ENCODE measurements at places on chromosomes 13 and 19. TPM values are rescaled to one million over a fixed set of nuclear protein-coding genes. Genes with fewer than 3 reads are reported as not detected.
A peak's percentile ranks its signal among the peaks of the same experiment; 100 is the strongest.

DNA sequence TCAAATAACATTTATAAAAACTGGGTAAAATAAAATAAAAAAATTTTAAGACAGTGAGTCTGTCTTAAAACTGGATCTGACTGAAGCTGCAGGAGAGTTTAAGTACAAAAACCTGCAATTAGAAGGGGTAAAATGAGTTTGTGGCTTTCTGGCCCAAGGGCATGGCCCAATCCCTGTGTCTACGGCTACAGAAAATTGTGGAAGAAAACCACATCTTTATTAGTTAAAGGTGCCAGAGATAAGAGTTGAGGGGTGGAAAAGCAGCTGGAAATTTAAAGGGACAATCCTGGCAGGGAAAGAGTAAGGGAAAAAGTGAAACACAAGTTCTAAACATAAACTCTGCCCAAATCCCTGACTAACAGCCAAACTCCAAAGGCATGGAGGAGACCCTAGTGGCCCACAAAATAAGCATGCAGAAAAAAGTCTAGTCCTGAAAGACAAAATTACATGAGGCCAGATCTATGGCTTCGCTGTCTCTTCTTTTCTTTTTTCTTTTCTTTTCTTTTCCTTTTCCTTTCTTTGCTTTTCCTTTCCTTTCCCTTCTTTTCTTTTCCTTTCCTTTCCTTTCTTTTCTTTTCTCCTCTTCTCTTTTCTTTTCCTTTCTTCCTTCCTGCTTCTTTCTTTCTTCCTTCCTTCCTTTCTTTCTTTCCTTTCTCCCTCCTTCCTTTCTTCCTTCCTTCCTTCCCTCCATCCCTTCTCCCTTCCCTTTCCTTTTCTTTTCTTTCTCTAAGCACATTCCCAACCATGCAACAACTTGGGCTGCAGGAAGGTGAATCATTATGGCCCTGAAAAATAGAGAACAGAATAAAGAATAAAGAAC lies 23.5 kb upstream of the DLEU7 start:
- DNase-seq: no peak

DNA sequence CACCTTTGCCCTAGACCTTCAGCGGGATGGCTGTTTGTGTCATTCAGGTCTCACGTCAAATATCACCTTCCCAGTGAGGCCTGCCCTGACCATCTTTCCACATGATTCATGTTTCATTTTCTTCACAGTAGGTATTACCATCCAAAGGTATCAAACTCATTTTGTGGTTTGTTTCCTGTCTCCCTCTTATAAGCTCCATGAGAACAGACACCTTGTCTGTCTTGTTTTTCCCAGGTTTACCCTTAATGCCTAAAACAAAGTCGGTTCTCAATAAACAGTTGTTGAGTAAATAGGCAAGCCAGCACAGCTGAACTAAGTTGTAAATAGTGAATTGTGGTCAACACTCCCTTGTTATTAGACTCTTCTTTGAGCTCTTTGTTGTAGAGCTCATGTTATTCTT lies 122.6 kb upstream of the GJB6 start:
- DNase-seq: no peak

GRCh38 chr13:47175172-47175866 lies 278.5 kb upstream of the HTR2A start:
- no peak for DNase-seq

DNA sequence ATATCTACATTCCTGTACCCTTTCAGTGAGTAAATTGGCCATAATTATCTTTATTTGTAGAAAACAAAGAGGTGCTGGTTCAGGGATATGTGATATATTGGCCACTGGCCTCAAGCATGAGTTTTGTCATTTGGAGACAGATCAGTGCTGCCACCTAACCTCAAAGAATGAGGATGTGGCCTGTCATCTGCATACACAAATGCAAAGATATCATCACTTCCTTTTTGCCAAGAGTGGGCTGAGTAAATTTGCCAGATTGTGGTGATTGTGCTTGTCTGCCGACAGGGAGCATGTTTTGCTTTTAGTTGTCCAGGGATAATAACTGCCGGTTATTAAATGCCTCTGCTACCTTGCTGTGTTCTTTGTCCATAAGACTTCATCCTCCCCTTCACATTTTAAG lies 44.2 kb downstream of the WASF3 start:
- peak; percentile 79 for DNase-seq

DNA sequence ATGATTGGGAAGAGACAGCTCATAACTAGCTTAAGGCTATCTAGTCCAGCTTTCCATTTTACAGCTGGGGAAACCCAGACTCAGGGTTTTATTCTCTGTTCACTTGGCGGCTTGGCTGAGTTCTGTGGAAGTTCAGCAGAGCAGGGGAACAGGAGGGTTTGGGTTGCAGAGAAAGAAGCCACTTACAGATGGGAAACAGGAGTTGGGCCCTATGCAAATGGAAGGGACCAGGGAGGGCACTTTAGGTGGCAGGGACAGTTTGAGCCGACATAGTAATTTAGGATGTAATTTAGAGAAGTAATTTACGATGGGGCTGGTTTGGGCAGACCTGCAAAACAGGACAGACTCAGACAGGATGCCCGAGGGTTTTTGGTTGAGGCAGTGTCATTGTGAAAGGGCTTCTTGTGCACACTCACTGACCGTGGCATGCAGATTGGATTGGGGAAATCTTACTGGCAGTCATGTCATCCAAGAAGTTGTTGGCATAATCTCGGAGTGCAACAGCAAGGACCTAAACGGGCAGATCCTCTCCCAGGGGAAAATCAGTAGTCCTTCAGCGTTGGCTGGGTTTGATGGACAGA lies 47.3 kb upstream of the GPR183 start:
- no peak for DNase-seq

GRCh38 chr19:14979476-14980255 lies at the start of gene SLC1A6:
SLC1A6 (minus strand) TSS chr19:14979864; CDS start chr19:14972910, 6,954 bp downstream.
- no peak for DNase-seq

GRCh38 chr13:28131646-28132045 lies 6.7 kb upstream of the PAN3 start:
- no peak for DNase-seq

DNA sequence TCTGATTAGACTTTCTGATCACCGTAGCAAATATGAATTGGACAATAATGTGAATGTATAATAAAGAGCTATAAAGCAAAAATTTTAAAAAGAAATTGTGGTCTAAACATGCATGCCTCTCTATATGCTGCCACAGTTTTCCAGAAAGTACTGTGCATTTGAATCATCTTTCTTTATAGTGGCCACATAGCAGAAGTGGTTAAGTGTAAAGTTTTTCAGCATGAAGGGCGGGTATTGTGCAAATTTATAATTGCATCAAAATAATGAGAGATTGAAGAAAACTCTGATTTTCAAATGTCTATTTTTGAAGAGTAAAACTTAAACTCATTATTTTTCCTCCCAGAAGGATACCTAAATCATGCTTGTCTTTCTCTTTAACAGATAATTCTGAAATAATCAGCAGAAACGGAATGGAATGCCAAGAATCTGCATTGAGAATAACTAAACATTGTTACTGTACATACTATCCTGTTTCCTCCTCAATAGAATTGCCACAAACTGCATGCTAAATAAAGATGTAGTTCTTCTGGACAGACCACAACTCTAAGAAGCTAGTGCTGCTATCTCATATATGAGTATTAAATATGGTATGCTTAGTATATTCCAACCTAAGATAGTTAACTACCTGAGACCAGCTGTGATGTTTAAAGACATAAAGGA lies 42.9 kb upstream of the RAP2A start:
- DNase-seq: no peak

Gene ONECUT3
- not detected for total RNA-seq

Gene CDC37
- 275 TPM for total RNA-seq

Gene ZNF613
- total RNA-seq: 4.4 TPM

- no peak for DNase-seq
Observed at GRCh38 chr19:23810496-23810895, 51.8 kb upstream of the ZNF681 start.

Gene GPALPP1
- total RNA-seq: 26.1 TPM

DNA sequence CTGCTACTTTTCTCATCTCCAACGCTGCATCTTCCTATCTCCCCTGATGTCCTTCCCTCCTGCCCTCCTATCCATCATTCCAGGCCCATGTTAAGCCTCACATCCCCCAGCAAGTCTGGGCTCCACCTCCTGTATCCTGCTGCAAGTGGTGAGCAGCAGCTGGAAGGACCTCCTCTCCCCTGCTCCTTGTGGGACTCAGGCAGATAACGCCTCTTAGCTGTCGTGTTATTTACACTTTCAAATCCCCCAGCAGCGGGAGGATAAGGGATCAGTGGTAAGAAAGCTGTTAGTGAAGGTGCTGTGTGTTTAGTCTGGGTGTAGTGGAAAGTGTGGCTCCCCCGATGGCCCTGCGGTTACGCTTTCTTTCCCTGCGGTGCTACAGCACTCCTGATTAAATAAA lies 211.9 kb downstream of the ZNF536 start:
- no peak for DNase-seq

GRCh38 chr13:32028711-32029110 lies 2.9 kb upstream of the FRY start:
- DNase-seq: no peak

Gene RXFP2
- total RNA-seq: not detected

Gene GJA3
- total RNA-seq: not detected

Gene SBK3
- total RNA-seq: 0.62 TPM

- DNase-seq: no peak
Observed at GRCh38 chr13:103284466-103284865, 218.2 kb upstream of the SLC10A2 start.

Gene TMPRSS9
- total RNA-seq: not detected

DNA sequence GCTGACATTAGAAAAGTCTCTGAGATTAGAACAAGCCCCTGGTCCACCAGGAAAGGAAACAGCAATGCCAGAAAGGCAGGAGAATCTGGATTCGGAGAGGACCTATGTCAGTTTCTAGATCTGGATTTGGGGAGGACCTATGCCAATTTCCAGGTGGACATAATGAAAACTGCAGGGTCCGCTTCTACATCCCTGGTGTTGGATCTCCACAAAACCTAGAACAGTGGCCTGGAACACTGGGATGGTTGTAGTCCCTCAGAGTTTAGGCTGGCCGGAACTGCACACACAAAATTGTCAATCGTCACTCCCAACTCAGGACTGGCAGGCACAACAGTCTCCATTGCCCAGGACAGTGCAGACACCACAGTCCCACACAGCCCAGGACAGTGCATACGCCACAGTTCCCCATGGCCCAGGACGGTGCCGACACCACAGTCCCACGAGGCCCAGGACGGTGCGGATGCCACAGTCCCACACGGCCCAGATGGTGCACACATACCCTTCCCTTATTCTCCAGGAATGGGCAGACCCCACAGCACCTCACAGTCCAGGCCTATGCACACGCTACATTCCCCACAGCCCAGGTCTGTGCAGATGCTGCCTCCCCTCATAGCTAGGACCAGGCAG lies 341.7 kb downstream of the UQCRFS1 start:
- DNase-seq: no peak

DNA sequence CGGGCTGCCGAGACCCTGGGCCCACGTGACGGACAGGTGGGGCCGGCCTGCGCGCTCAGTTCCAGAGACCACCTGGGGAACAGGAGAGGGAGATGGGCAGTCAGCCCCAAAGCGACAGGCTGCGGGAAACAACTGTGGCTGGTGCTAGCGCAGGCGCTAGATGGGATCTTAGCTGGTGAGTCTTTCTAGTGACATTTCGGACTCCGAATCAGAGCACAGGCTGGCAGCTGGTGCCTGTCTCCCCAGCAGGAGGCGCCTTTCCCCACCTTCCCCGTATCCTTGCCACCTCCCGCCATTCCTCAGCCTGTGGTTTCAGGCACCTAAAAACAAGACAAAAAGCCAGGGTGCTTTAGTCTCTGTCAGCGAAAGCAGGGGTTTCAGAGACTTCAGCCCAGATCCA lies 19.4 kb upstream of the RANBP3 start:
- DNase-seq: no peak

DNA sequence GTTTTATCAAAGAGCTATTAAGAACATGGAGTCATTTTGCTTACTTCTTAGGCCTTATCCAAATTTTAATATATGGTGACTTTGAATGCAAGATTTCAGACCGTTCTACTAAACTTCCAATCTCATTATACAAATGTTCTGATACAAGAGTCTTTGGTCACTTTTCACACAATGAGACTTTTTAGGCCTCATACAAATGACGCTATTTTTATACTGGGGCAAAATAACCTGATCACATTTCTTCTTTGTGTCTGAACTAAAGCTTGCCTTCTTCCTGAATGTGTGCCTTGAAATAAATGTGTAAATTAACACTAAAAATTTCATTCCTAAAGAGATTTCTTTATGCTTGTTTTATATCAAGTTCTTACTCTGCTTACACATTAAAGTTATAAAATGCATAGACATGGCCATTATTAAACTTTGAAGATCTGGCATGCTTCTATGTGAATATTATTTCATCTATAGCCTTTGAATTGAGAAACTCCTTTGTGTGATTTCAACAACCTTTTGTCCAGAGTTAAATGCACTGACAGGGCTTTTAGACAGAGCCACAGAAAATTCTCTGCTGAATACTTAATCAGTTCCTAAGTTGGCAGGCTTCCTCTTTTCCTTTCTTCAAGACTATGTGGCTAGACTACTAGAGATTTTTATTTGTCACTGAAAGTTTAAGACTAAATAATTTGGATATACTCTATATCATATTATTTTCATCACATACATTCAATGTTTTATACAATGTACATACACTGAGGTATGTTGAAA lies 86.1 kb downstream of the EDNRB start:
- no peak for DNase-seq

All from endothelial cell of umbilical vein (primary cell).